ENCODE measurements at places on chromosomes 12 and 14.

GRCh38 chr12:9867531-9867930 lies 1.6 kb downstream of the CLEC2B start:
- no peak for DNase-seq

DNA sequence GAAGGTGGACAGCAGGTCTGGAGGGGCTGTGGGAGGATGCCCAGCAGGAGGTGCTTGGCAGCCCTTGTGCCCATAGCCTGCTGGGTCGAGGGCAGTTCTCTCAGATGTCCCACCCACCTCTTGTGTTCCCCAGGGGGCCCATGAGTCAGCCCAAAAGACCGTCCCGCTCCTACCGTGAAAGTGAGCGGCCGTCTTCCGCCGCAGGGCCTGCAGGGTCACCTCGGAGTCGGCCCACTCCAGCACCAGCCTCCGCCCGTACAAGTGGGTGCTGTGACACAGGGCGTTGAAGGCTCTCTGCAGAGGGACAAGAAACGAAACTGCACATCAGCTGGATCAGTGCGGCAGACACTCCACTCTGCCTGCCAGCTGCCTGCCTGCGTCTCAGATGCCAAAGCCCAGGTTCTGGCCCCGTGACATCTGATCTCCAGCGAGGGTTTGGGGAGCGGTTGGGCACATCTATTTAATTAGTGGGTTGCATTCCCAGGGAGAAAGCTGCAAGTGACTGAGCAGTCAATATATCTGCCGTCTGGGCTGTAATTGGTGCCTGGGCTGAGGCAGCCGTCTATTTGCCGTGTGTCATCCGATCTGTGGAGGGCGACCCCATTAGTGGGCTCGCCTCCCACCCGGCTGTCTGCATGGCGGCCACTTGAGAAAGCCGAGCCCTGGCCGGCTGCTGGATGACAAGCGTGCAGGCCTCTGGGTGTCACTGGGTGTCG lies 121.5 kb downstream of the RBM19 start:
- DNase-seq, result no peak

GRCh38 chr14:50831726-50832168 lies 785 bp upstream of the NIN start:
- DNase-seq, result no peak

DNA sequence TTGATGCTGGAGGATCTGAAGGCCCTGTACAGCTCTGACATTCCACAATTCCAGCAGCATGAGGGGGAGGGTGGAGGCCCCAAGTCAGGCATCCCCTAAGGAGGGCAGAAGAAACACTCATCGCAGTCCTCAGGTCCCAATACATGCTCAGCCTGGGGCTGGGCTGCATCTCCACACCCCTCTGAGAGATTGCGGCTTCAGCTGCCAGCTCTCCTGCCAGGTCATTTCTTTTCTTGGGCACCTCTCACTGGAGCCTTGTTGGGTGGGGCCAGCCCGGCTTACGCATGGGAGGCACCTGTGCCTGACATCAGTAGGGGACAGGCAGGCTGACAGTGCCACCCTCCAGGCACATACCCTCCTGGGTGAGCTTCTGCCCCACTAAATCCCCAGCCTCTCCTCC lies 89.8 kb downstream of the DICER1 start:
- DNase-seq, result no peak

- DNase-seq, result no peak
Observed at GRCh38 chr14:82009076-82009475, 475.4 kb upstream of the SEL1L start.

DNA sequence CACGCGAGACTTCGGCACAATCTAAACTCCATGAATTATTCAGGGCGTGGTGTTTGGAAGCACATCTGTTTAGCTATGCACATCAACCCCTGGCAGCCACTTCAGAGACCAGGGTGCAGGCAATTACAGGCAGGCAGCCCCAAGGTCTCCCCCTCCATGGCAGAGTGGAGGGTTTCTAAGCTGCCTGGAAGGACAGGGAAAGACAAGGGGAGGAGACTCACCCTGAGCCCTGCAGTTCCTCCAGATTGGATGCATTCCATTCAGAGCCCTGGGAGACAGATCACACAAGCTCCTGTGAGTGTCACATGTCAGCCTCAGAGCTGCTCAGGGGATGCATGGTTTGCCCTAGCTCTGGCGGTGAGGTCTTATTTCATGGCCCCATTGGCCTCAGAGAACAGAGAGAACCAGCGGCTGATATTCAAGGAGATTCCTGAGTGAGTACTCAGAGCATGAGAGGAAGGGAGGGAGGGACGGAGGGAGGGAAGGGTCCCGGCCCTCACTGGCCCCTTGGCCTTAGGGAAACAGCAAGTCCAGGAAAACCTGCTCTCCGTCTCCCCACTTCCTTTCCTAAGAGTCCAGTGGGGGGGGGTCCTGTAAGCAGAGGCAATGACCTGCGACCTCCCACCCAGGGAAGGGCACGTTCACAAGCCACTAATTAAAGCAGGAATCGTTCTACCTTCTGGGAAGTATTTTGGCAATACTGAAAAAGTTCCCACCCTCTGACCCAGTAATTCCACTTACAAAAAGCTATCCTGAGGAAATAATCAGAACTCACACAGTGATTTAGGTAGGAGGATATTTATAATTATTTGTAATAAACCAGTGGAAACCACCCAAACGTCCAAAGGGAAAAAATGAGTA lies 55.1 kb downstream of the SSH1 start:
- no peak for DNase-seq

DNA sequence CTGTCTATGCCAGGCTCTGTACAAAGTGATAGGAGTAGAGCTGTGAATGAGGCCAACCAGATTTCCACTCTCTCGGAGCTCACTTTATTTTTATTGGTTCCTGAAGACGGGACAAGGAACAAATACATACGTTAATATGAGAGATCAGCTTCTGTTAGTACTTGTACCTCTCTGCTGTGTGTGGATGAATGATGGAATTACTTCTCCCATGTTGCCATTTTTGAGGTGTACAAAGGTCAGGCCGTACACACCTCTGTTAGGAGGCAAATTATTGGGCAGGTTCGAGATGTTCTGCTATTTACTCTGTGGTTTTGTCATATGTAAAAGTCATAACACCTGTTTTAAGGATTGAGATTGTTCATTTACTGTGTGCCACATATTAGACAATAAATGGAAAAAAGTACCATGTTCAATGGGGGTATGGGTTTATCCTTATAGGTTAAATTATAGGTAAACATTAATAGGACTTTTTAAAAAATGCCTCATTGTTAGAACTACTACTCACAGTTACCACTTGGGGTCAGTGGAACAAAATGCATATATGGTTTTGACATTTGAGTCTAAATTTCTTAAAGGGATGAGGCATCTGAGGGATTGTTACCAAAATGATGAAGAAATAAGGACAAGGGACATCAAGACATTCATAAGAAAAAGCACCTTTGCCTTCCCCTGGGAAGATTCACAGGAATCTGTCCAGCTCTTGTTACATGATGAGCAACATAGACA lies 26.9 kb downstream of the WBP11 start:
- DNase-seq, result no peak

DNA sequence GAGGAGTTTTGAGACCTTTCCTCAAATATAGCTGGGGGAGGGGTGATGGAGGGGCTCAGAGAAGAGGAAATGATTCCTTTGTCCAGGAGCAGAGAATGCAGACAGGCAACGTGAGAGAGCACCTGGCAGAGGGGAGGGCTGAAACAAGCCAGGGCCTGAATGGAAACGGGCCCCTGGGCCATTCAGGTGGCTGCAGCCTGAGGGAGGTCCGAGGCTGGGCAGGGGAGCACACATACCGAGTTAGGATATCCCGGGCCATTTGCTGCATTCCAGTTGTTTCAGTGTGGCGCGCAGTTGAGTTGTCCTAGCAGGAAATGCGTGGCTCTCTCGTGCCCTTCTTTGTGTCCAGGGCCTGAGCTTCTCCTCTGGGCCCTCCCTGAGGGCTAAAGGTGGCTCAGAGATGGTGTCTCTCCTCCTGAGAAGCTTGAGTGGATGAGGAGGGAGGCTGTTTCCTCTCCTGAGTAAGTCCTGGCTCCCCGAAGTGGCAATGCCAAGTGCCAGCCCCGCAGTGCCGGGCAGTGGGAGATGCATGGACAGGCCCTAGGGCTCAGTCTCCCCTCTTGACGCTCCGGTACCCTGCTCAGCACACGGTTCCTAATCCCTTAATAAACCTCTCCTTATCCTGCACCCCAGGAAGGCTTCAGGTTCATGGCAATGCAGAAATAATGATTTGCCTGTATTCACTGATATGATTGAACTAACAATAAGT lies 85.5 kb upstream of the VRK1 start:
- DNase-seq, result no peak

- no peak for DNase-seq
Observed at GRCh38 chr12:1469070-1469469, 125.3 kb downstream of the FBXL14 start.

DNA sequence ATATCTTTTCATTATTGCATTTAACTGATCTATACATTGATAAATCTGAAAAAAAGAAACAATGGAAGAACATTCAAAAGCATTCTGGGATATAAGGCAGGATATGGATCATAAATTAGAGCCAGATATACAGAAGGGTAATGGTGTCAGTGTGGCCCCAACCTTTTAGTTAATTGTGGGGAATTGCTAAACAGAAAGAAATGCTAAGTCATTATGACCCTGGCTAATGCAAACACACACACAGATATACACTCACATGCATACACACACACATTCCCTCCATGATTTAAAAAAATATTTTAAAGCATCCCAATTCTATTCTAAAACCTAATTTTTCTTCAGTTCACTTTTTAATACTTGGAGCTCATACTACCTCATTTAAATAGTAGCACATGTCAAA lies 404.5 kb downstream of the BCAT1 start:
- no peak for DNase-seq

DNA sequence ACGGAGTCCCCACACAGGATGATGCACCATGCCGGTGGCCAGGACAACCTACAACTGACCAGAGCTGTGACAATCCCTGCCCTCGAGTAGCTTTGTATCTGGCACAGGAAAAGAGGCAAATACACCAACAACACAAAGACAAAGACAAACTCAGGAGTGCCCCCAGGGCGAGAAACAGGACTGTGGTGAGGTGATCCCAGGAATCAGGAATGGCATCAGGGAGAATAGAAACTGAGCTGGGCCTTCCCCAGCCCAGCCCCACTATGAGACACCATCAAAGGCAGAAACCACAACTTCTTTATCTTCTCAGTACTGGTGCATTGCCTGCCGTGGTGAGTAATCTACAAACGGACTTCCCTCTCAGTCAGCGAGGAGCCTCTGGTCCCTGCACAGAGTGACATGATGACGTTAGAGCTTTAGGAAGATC lies 157.7 kb downstream of the TTC7B start:
- DNase-seq, result no peak

DNA sequence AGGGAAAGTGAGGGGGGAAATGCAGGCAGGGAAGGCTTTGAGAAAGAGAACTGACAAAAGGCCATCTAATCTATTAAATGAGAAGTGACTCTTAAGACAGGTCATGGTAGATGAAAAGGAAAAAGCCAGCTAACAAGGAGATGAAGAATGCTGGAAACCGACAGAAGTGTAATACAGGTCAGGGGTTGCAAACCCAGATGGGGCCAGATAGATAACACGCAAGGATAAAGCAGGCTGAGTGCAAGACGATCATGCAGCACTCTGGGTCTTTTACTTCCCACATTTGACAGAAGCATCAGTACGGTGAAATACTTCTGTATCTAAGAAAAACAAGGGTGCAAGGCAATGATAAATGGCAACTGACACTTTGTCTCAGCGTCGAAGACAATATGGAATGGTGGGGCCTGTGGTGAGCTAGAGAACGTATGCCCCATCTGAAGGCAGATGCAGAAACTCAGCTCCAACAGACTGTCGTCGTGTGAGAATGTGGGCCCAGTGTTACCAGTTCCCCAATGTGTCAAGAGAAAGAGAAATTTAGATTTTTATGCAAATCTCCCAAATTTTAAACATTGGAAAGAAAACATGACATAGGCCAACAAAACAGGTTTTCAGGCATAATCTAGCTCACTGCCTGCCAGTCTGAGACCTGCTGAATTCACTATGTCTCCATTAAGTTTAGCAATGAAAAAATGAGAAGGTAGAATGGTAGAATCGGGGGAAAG lies 187.4 kb downstream of the PHLDA1 start:
- no peak for DNase-seq

- no peak for DNase-seq
Observed at GRCh38 chr14:104210817-104211195, 72.4 kb downstream of the KIF26A start.

- no peak for DNase-seq
Observed at GRCh38 chr14:94992046-94992445, 165.3 kb downstream of the DICER1 start.

GRCh38 chr12:89348894-89349699 lies 3.2 kb downstream of the DUSP6 start:
- DNase-seq, result no peak

GRCh38 chr14:35789651-35790050 lies 19.4 kb downstream of the RALGAPA1 start:
- DNase-seq, result no peak

DNA sequence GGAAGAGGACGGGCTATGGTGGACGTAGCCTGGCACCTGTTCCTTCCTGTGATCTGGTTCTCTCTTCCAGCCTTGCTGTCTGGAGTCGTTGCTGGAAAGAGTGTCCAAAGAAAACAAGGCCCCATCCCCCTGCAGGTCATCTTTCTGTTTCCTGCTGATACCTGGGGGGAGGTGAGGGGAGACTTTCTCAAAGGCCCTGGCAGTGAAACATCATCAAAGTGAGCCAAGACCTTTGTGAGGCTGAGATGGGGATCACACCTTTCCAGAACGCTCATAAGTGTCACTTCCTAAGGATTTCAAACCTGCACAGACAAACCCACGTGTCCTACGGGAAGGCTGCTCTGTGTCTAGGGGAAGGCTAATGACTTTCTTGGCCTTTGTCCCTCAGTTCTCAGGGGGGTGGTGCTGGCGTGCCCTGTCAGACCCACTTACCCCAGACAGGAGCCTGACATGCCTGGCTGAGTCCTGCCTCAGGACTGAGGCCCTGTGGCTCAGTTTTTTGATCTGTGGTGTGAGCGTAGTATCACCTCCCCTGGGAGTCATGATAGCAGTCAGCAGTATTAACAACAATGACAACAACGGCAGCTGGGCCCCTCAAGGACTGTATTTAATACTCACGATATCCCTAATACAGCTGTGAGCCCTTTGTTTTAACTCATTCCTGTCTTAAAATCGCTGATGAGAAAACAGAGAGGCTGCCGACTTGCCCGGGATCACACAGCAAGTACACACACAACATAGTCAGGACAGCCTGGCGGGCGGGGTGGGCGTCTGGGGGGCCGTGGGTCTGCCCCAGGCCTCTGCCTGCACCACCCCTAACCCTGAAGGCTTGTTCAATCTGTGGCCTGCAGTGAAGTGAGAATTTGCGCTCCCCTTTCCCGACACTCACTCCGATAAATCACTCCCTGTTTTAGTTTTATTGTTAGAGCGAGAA lies 235.2 kb downstream of the SLC41A2 start:
- no peak for DNase-seq

GRCh38 chr12:11895421-11896078 lies 175.2 kb upstream of the BCL2L14 start:
- no peak for DNase-seq

DNA sequence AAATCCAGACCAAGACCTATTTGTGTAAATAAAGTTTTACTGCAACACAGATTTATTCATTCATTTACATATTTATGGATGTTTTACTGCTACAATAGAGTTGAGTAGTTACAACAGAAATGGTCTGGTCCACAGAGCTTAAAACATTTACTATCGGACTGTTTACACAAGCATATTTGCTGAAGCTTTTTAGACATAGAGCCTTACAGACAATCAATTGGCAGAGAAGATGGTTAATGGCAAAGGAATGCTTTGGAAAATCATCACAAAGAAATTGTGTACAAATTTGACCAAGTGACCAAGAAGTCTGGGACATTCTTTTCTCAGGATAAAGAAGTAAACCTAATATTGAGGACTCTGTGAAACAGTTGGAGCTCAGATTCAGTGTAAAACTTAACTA lies 504.3 kb downstream of the SLC16A7 start:
- DNase-seq, result no peak

Data from stimulated activated CD8-positive, alpha-beta memory T cell treated with anti-CD3 and anti-CD28 coated beads, Interleukin-12 subunit alpha, Interleukin-12 subunit beta, amount 100 ng/mL, for 1 hour (primary cell).